ENCODE measurements at places on chromosomes 11 and 22. TPM values are rescaled to one million over a fixed set of nuclear protein-coding genes. Genes with fewer than 3 reads are reported as not detected.

CLCF1 gene
- total RNA-seq, result 16.1 TPM

DNA sequence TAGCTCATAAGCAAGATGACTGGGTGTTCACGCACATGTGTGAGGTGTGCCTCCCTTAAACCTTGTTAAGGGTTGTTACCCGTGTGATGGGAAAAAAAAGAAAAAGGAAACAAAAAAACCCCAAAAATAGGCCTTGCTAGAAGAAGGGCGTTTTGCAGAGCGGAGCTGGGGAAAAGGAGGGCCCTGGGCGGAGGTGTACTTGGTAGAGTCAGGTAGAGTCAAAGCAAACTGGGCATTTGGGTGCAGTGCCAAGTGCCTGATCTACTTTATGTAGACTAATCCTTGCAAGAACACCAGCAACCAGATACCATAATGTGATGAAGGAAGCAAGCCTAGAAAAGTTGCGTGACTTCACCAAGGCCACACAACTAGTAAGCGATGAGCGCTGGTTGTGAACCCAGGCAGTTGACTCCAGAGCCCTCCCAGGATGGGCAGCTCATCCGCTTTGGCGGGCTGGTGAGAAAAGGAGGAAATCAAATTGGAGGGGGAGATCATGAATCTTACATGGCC is 1.2 kb upstream of the TIRAP start:
- DNase-seq, result no peak

C11orf54 gene
- 9.7 TPM for total RNA-seq

CD82 gene
- 372 TPM for total RNA-seq

- no peak for DNase-seq
These were observed 58.3 kb downstream of the TYR start for GRCh38 chr11:89235976-89236375.

DNA sequence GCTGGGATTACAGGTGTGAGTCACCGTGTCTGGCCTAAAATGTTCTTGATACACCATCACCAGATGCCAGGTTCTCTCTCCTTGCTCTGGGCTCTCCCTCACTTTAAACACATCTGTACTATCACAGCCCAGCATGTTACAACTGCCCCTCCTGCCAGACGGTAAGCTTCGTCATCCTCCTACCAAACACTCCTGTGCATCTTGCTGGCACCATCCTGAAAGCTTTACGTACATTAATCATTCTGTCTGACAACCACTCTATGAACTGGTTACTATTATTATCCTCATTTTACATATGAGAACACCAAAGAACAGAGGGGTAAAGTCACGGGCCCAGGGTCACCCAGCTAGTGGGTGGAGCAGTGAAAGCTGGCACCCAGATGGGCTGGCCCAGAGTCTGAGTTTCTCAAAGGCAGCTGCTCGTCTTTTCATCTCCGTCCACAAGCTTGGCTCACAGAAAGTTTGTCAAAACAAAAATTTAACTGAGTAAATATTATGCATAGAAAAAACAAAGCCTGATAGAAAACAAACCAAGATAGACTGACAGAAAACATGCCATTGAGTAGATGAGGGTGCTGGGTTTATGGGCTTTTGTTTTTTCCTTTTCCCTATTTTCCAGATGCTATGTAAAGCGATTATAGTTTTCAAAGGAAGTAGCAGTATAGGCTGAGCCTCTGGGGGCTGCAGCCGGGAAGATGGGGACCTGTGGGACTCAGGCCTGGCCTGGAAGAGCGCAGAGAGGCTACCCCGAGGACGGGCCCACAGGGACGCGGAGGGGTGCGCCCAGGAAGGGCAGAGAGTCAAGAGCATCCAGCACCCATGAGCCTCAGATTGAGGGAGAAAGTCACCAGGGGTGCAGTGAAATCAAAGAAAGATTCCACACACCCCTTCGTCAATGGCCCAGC is 9.5 kb downstream of the PLA2G6 start:
- no peak for DNase-seq

- peak; percentile 96 for DNase-seq
These were observed 9.8 kb downstream of the TRAF6 start for GRCh38 chr11:36500315-36500721.

PAMR1 gene
- total RNA-seq, result 0.26 TPM

ANGPTL5 gene
- total RNA-seq, result not detected

GRCh38 chr22:46185283-46185682 is 35.0 kb downstream of the PPARA start:
- no peak for DNase-seq

GRCh38 chr22:26597026-26597425 is 7.1 kb upstream of the TPST2 start:
- no peak for DNase-seq

DNA sequence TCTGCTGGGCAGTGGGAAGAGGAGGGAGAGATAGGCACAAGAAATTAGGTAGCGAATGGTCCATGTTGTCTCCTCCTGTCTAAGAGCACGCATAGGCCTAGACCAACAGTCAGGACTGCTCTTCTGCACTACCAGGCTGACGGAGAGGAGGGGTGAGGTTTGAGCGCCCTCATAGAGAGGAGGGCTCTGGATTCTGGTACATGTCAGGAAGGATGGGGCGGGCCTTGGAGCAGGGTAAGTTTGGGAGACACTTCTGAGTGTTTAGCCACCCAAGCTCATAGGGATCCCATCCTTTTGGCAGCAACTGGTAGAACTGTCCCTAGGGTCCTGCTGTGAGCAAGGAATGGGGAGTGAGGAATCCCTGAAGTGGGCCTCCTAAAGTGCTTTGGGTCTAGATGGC is 60.4 kb downstream of the KCNC1 start:
- no peak for DNase-seq

GRCh38 chr11:109300211-109300610 is 121.8 kb upstream of the C11orf87 start:
- no peak for DNase-seq

GRCh38 chr22:49329636-49330035 is 498.0 kb downstream of the BRD1 start:
- no peak for DNase-seq

DNA sequence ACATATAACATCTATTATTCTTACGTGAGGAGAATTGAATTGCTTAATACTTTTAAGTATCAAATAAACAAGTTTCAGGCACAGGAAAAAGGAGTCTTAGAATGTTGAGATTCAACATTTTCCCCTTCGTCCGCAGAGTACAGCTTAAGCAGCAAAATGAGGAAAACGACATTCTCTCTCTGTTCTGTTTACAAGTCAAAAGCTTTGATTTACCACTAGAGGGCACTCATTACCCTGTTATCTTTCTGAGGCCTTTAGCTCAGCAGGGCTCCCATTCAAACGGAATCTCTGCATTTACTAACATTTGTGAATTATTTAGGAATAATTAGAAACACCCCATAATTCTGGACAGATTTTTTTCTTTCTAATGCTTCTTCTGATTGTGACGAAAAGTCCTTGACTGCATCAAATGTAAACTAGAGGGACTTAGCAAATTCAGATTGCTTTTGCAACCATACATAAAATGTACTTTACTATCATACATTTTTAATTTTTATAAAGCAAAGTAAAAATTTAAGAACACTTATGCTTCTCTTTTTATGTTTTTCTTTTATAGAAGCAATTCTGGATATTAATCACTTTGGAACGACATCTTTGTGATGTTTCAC is 75.0 kb downstream of the JRKL start:
- DNase-seq, result peak; percentile 72

- DNase-seq, result no peak
These were observed 407.4 kb upstream of the SYN3 start for GRCh38 chr22:33465554-33465953.

DNA sequence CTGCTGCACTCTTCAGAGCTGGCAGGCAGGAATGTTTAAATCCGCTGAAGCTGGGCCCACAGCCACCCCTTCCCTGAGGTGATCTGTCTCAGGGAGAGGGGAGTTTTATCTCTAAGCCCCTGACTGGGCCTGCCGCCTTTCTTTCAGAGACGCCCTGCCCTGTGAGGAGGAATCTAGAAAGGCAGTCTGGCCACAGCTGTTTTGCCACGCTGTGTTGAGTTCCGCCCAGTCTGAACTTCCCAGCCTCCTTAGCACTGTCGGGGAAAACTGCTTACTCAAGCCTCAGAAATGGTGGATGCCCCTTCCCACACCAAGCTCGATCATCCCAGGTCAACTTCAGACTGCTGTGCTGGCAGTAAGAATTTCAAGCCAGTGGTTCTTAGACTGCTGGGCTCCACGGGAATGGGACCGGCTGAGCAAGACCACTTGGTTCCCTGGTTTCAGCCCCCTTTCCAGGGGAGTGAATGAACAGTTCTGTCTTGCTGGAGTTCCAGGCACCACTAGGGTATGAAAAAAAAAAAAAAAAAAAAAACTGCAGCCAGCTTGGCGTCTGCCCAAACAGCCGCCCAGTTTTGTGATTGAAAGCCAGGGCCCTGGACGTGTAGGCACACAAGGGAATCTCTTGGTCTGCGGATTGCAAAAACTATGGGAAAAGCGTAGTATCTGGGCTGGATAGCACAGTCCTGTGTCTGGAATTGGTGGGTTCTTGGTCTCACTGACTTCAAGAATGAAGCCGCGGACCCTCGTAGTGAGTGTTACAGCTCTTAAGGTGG is 127.4 kb downstream of the SPON1 start:
- no peak for DNase-seq

DNA sequence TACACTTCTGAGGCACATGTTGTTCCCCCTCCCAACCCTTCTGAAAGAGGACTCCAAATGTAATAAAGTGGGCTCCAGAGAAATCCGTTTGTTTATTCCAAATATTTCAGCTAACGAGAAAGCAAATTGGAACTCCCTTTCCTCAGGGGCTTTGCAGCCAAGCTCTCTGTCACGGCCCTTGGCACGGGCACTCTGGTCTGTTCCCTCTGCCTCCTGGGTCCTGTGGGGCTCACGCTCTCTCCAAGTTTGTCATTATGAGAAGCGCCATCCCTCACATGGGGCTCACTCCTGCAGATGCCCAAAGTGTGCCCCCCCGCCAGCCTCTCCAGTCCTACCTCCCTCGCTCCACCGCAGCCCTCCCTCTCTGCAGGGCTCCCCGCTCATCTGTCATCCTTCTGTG is 125.4 kb upstream of the POU2AF2 start:
- DNase-seq, result no peak

RHOD gene
- 0.57 TPM for total RNA-seq

GRCh38 chr11:66849501-66850234 is 6.4 kb downstream of the RCE1 start:
- no peak for DNase-seq

DNA sequence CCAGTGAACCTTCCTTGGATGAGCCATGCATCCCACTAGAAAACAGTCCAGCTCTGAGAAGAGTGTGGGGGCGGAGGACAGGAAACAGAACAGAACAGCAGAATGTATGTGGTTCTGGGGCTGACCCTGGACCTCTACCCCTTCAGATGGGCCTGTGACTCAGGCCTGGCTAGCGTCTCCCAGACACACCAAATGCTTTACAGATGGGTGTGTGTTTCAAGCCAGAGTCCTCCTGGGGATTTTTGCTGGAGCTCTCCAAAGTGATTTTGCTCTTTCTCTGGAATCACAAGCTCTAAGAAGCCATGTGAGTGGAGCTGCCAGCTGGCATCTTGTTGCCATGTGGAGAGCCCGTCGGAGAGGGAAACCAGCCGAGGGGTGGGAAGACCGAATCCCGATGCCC is 13.2 kb upstream of the C1QTNF4 start:
- DNase-seq, result peak; percentile 90

SLC1A2 gene
- 0.38 TPM for total RNA-seq
